Lung microvascular endothelial cell (primary cell): ENCODE measurements at places on chromosomes 1 and 21. TPM values are rescaled to one million over a fixed set of nuclear protein-coding genes. Genes with fewer than 3 reads are reported as not detected.

CELSR2 gene
- 0.65 and 0.79 TPM in 2 replicates for total RNA-seq

C8B gene
- total RNA-seq = not detected in 2 replicates

- no peak for DNase-seq
Observed at GRCh38 chr1:227432981-227433380, 114.7 kb upstream of the CDC42BPA start.

GRCh38 chr1:20486457-20487235, 636 bp upstream of the CAMK2N1 start:
- no peak for DNase-seq

FMO2 gene
- total RNA-seq = 0.20 TPM in 1 of 2 replicates, not detected in the other

BARHL2 gene
- not detected in 2 replicates for total RNA-seq

DNA sequence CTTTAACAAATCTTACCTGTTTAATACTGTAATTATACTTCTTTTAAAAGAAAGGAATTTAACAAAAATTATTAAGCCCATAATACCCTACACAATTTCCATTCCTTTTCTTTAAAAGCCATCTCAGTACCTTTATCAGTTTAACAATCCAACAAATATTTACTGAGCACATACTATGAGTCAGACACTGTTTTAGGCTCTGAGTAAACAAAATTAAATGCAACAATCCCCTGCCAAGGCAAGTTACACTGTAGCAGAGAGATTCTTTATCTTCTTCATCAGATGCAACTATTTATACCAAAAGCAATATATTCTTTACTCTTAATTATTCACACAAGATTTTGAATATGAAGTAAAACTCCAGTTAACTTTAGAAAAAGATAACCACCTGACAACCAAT, 12.0 kb downstream of the DENND1B start:
- DNase-seq = no peak

BRINP3 gene
- not detected in 2 replicates for total RNA-seq

DNA sequence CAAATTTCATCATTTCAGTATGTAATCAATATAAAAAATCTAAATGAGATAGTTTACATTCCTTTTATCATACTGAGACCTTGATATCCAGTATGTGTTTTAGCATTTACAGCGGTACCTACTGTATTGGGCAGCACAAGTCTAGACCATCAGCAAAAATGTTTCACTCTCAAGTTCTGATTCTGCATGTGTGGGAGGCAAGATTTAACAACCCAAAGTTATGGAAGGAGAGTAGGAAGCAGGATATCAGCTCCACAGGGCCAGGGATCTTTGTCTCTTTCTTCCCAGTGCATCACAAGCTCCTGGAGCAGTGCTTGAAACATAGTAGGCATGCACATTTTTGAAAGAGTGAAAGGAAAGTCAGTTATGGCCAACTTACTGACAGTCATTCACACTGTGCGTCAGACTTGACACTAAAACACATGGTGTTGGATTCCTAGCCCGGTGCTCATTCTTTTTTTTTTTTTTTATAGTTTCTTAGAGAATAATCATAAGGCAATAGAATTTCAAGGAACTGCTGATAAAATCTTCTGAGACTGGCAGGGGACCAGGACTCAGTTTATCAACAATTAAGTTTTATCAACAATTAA, 6.1 kb downstream of the TENT5C start:
- DNase-seq = no peak

GRCh38 chr1:204093781-204094180, 20.9 kb downstream of the SOX13 start:
- no peak for DNase-seq

DNA sequence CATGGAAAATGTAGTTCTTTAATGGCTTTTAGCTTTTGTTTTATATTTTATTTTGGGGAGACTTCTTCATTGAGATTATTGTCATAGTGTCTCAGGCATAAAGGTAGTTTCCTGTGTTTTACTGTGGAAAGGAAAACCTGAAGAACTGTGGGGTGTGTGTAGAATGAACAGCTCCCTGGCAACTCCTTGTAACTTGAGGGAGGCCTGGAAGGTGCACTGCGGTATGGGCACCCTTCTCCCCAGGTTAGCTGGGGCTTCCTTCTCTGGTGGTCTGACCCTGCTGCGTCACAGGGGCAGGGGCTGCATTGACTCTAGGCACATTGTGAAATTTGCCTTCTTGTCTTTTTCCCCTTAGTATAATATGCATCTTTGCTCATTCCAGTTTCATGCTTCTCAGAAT, 1.7 kb downstream of the ATP1B1 start:
- DNase-seq = no peak

- no peak for DNase-seq
Observed at GRCh38 chr1:219281831-219282230, 108.2 kb downstream of the LYPLAL1 start.

- DNase-seq = no peak
Observed at GRCh38 chr1:67941746-67942145, 108.5 kb upstream of the GNG12 start.

DNA sequence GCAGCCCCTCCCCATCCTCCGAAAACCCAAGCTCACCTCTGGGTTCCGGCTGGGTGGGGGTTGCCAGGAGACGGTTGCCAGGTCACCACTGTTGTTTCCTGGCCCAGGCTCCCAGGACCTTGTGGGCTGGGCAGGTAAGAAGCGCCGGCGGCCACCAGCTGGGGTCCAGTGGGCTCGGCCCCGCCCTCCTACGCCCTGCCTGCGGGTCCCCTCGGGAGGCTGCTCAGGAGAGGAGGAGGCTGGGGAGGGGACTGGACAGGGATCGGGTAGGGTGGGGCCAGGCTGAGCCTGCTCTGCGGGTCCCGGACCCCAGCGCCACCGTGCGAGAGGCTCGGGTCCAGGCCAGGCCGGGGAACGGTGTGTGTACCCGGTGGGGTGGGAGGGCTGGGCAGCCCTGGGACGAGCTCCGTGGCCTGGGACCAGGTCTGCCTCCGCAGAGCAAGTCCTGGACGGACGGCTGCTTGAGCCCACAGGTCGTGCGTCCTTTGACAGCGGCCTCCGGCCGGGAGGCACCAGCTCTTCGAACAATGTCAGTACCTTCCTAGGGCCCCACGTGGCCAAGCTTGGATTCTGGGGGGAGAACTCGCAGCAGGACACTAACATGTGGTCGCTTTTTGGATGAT, at the start of gene TTLL10:
TSS of gene TTLL10 (plus strand) at position 88 of the 623 bp plus-strand sequence. CDS start 5,336 bp downstream, outside the sequence.
- DNase-seq = peak; percentile 14

MTHFR gene
- total RNA-seq = 25.9 and 35.5 TPM in 2 replicates

- DNase-seq = no peak
Observed at GRCh38 chr1:206792939-206793607, 20.8 kb upstream of the IL10 start.

HAO2 gene
- total RNA-seq = not detected in 2 replicates

GRCh38 chr1:85179522-85179921, 21.3 kb downstream of the SYDE2 start:
- DNase-seq = no peak

- no peak for DNase-seq
Observed at GRCh38 chr1:32263744-32264143, 12.7 kb downstream of the LCK start.

- DNase-seq = no peak
Observed at GRCh38 chr1:87058343-87058649, 143.9 kb downstream of the HS2ST1 start.

GRCh38 chr1:202084791-202085681, 37.7 kb upstream of the GPR37L1 start:
- no peak for DNase-seq

GRCh38 chr1:33624991-33625870, 152.8 kb downstream of the ZSCAN20 start:
- DNase-seq = no peak

ID3 gene
- 479 and 520 TPM in 2 replicates for total RNA-seq

GORAB gene
- total RNA-seq = 4.6 and 7.3 TPM in 2 replicates

DNA sequence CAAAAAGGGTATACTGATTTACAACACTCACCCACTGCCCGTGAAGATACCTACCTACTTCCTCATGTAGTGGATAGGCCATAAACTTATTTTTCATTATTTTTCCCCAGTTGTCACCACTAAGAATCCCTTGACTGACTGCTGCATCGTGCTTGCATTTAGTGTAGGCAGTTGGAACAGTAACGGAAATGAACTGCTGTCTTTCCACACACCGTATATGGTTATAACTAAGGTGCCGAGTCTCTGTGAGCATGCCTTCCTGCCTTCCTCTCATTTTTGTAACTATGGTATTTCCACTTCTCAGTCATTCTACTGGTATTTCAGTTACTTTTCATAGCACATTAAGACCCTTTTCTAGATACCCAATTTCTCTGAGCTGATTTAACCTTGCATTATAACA, 36.4 kb downstream of the SLC35F3 start:
- no peak for DNase-seq

DNA sequence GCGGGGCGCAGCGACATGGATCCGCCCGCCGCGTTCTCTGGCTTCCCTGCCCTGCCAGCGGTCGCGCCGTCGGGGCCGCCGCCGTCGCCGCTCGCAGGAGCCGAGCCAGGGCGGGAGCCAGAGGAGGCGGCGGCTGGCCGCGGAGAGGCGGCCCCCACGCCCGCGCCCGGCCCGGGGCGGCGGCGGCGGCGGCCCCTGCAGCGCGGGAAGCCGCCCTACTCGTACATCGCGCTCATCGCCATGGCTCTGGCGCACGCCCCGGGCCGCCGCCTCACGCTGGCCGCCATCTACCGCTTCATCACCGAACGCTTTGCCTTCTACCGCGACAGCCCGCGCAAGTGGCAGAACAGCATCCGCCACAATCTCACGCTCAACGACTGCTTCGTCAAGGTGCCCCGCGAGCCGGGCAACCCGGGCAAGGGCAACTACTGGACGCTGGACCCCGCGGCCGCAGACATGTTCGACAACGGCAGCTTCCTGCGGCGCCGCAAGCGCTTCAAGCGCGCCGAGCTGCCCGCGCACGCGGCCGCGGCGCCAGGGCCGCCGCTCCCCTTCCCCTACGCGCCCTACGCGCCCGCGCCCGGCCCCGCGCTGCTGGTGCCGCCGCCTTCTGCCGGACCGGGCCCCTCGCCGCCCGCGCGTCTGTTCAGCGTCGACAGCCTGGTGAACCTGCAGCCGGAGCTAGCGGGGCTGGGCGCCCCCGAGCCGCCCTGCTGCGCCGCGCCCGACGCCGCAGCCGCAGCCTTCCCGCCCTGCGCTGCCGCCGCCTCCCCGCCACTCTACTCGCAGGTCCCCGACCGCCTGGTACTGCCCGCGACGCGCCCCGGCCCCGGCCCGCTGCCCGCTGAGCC, 459 bp downstream of the FOXE3 start:
- DNase-seq = peak; percentile 11

- no peak for DNase-seq
Observed at GRCh38 chr21:44931501-44932407, 8.1 kb upstream of the SLX9 start.

DNA sequence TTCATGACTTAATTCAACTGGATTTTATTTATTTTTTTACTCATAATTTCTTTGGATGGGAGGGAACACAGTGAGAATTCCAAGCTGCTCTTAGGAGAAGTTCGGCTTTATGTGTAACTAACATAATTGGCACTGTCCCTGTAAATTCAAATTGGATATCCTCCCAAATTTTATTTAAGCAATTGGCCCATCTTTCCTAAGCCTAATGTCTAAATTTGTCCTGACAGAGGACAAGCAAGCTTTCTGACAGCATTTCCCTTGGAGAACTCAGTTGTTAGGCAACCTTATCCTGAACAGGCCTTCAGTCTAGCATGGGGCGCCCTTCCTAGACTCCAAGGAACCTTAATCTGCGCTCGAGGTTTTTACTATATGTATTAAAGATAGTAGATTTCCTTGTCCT, 550.3 kb downstream of the NUF2 start:
- DNase-seq = no peak

- peak; percentile 70 for DNase-seq
Observed at GRCh38 chr1:172380441-172381244, 39.8 kb upstream of the C1orf105 start.

DNA sequence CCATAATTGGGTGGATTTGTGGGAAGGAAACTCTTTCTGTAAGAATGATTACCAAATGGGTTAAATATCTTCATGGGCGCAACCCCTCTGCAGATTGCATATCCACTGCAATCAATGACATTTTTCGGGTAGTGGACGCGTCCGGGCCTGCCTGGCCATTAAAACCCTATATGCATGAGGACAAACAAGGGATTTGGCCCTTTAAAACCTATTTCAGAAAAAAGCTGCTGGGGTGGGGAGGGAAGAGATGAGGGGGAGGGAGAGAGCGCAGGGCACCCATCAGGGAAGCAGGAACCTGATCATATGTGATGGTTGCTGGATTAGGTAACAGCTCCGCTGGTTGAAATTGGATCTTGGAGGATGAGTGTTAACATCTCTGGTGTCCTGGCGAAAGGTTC, 228.8 kb downstream of the PBX1 start:
- DNase-seq = no peak

GRCh38 chr1:91014475-91014874, 7.4 kb downstream of the ZNF644 start:
- no peak for DNase-seq

CHIA gene
- total RNA-seq = not detected in 2 replicates

KIF26B gene
- total RNA-seq = 1.1 and 1.4 TPM in 2 replicates

DNA sequence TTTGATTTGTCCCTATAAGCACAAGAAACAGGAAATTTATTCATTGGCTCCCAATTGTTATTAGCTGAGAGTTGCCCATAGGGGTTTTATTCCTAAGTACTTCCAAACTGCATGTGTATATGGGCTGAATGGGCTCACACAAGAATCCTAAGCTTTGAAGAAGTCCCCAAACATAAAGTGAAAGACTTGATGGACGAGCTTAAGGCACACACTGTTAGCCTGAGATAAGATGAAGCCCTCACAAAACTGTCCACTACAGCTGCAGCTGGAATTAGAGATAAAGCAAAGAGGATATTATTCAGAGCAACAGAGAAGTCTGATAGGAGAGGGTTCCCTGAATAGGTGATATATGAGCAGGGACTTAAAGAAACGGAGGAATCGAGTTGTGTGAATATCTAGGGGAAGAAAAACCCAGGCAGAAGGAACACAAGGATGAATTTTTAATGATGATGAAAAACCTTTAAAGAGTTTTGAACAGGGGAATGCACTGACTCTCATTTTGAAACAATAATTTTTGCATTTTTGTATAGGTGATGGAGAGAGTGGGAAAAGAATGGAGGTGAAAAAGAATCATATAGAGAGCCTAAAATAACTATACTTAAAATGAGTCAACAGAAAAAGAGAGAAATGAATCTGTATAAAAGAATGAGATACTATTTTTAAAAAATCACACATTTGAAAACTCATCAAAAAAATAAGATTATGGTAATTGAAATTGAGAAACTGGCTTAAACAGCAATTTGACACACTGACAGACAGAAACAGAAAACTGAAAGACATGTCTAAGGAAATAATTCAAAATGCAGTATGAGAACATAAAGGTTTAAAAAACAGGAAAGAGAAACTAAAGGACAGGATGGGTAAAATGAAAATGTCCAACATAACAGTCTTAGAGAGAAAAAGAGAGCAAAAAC, 133.6 kb upstream of the POGK start:
- no peak for DNase-seq

DNA sequence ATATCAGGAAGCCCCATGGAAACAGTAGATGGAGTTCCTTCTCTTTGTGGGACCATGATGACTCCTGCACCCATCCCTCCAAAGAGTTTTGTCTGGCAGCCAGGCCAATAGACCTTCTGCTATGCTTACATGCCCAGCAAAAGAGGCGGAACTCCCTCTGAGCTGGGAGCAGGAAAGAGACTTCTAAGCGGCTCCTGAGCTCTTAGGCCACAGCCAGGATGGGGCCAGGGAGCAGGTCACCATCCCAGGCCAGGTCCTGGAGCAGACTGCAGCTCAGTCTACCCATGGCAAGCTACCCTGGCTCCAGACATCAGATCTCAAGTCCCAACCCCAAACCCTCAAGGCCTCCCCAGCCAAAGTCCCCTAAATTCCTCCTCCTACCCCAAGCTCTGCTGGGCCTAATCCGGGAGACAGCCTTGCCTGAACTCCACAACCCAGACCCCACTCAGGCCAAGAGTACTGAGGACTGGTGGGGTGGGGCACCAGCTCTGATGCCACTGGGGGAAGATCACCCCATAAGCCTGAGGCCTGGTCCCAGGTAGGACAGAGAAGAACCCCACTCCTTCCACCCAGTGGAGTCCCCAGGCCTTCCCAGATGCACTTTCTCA, 387.9 kb downstream of the MATN1 start:
- DNase-seq = no peak
